ENCODE measurements at places on chromosomes 4 and X.

GRCh38 chr4:3524920-3525319, 7.3 kb downstream of the LRPAP1 start:
- DNase-seq: no peak

- DNase-seq: no peak
Measured at GRCh38 chrX:35122756-35123155, 180.2 kb downstream of the FAM47B start.

GRCh38 chrX:100663642-100664041, 19.6 kb downstream of the SRPX2 start:
- DNase-seq: no peak

- no peak for DNase-seq
Measured at GRCh38 chr4:141645611-141646340, 9.4 kb downstream of the IL15 start.

DNA sequence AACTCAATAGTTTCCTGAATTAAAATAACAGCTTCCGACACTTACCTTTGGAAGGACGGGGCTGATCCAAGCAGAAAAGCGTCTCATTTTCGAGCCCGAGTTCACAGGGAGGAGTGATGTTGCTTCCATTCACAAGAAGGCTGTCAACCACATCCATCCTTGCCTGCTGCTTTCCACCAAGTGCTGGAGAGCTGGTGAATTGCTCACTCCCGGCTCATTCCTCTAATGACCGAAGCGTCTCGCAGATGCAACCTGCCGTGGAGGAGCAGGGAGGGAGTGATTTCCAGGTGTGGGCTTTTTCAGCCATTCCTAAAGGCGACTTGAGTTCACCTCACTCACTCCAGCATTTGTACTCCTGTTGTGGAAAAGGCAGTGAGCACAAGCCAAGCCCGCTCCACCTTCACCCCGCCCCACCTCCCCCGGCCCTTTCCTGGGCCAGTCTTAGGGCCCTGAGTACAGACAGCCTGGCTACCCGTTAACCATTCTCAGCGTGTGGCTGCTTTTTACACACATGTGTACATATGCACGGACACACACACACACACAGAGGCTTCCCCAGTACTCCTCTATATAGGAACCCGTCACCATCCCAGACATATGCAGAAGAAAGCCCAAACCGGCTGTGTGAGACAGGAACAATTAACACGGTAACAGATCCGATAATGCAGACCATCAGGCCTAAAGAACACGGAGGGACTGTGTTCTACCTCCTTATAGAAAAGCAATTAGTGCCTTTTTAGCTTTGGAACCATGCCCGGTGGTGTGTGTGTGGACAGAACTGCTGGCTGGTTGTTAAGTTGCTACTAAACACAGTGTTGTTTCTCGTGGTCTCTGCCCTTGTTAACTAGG, at the start of gene CCKAR:
Gene CCKAR, minus strand, starts transcription at position 374 of the 849 bp plus-strand sequence. Its CDS starts 217 bp downstream, at position 157.
- no peak for DNase-seq

DNA sequence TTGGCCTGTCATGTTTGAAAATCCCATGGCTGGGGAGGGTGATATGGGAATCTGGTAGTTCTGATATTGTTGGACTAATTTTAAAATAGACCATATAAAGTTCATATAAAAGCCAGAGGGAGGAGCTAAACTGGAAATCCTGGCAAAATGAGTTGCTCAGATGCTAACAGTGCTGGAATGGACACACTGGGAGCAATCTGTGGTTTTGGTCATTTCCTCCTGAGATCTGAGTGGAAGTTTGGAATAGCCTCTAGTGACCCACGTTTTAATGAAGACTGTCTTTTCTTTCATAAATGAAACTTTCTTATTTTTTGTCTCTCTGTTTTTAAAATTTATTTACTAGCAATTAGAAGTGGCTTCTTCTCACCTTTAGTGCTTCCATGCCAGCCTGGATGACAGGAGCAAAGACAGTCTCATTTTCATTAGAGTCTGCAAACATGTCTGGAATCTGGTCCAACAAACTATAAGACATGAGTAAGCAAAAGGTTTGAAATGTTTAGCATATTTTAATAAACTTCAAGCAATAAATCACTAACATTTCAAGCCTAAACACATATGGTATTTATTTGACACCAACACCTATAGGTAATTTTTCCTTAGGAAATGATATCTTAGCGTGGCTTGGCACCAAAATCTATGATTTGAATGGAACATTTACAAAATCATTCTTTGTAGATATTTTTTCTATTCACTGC, 66.6 kb downstream of the METTL14 start:
- DNase-seq: no peak

- no peak for DNase-seq
Measured at GRCh38 chrX:26411045-26411444, 195.1 kb downstream of the MAGEB5 start.

- DNase-seq: no peak
Measured at GRCh38 chrX:662126-662525, 31.5 kb downstream of the SHOX start.

All from pulmonary artery endothelial cell (primary cell).